ENCODE measurements at places on chromosomes 4 and X.

DNA sequence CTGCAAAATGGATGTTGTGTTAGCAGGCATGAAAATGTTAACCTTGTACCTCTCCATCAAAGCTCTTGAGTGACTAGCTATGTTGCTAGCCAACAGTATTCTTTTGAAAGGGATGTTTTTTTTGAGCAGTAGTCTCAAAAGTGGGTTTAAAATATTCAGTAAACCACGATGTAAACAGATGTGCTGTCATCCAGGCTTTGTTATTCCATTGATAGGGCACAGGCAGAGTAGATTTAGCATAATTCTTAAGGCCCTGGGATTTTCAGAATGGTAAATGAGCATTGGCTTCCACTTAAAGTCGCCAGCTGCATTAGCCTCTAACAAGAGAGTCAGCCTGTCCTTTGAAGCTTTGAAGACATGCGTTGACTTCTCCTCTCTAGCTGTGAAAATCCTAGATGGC lies 18.4 kb downstream of the FGF2 start:
- no peak for DNase-seq

- DNase-seq, result no peak
Measured at GRCh38 chrX:30706216-30706775, 53.1 kb downstream of the GK start.

DNA sequence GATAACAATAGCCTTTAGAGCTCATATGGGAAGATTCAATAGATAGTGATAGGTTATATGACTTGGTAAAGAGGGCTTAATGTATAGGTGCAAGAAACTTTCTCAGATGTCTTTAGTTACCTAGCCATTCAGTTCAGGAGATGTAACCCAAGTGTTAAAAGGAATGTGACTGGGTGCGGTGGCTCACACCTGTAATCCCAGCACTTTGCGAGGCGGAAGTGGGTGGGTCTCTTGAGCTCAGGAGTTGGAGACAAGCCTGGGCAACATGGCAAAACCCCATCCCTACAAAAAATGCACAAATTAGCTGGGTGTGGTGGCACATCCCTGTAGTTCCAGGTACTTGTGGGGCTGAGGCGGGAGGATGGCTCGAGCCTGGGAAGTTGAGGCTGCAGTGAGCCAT lies 7.9 kb downstream of the TET2 start:
- no peak for DNase-seq

DNA sequence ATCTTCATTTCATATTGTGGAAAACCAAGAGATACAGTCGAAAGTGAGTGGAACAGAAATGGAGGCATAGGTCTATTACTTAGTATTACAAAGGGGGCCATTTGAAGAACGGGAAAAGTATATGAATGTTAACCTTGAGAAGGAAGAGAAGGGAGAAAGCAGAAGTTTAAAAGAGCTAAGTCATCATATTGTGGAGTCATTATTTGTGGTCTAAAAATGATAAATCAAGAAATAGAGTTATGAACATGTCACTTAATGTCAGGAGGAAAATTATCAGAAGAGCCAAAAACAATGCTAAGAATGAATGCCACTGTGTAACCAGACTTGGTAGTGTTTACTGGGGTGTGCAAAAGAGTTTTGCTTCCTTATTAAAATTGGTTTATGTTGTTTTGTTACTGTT lies 589.5 kb upstream of the LCORL start:
- DNase-seq, result no peak

DNA sequence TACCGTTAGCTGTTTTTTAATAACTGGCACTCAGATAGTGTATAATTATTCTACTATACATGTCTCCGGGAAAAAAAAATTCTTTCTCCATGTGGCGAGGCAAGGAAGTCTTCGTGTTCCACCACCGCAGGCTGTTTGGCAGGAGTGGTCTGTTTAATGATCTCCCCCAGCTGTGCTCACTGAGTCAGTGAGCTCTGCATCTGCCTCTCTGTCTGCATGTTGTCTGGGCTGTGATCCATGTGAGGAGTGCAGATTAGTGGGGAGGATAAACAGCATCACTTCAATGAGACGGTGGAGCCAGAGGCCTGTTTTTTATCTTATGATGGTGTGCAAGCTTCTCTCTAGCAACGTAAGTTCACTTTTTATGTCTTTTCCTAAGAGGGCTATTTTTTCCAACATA lies 69.8 kb downstream of the RPS3A start:
- DNase-seq, result peak; percentile 85

GRCh38 chrX:116009346-116009745 lies 161.2 kb upstream of the AGTR2 start:
- no peak for DNase-seq

- no peak for DNase-seq
Measured at GRCh38 chrX:24148121-24148520, 1.4 kb upstream of the ZFX start.

GRCh38 chr4:41550308-41550707 lies 12.4 kb downstream of the LIMCH1 start:
- no peak for DNase-seq

GRCh38 chr4:58216461-58216860 lies 1106.3 kb upstream of the IGFBP7 start:
- DNase-seq, result no peak

GRCh38 chr4:89301902-89302301 lies 5.7 kb downstream of the GPRIN3 start:
- no peak for DNase-seq
